Epithelial cell of prostate (primary cell): ENCODE measurements at places on chromosomes 3 and 15.
A peak's percentile ranks its signal among the peaks of the same experiment; 100 is the strongest.

DNA sequence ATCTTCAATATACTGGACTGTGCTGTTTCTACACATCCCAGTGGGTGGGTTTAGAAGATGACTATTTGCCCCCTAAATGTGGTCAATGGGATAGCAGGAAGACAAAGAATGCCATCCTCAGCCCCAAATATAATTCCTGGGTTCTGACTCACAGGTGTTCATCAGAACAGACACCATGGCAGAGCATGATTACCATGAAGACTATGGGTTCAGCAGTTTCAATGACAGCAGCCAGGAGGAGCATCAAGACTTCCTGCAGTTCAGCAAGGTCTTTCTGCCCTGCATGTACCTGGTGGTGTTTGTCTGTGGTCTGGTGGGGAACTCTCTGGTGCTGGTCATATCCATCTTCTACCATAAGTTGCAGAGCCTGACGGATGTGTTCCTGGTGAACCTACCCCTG is 3.0 kb downstream of the CXCR6 start:
- DNase-seq = no peak

DNA sequence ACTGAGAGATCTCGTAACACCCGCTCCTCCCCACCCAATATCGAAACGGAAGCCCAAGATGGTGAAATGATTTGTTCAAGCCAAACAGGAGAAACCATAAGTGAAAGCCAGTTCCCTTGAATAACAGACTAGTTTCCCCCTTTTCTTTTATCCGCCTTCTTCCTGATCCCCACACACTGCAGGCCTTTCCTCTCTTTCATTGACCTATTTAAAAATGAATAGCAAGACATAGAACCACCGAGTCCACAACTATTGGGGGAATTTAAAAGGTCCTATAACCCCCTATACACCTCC is 382 bp upstream of the COX17 start:
- DNase-seq = no peak

- peak; percentile 85 for DNase-seq
These were observed 188.3 kb downstream of the APBA2 start for GRCh38 chr15:29074045-29074444.

DNA sequence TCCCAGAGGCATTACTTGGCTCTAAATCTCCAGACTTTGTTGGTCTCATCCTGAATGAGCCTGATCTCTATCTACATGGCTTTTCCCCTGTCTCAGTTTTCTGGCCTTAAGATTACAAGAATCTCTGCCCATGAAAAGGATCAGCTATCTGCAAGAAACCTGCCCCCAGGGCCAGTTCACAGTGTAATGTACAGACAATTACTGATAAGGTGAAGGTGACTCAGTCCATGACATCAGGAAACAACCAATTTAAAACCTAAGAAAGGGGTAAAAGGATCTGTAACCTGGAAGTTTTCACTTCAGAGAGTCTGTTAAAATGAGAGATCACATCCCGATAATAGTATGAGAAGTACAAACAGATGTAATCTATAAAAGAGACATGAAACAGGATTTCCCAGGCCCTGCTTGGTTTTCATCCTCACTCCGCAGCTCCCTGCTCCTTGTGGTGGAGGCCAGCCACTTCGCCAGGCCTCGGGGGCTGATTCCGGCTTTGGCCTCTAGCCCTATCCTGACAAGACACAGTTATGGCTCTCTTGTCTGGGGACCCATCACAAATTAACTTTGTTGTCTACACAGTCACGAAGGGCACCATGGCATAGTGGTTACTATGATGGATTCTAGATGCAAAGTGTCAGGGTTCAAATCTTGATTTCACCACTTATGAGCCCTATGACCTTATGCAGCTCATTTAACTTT is 136.9 kb downstream of the THSD4 start:
- DNase-seq = no peak

- no peak for DNase-seq
These were observed 23.7 kb downstream of the CYP11A1 start for GRCh38 chr15:74343797-74344127.

DNA sequence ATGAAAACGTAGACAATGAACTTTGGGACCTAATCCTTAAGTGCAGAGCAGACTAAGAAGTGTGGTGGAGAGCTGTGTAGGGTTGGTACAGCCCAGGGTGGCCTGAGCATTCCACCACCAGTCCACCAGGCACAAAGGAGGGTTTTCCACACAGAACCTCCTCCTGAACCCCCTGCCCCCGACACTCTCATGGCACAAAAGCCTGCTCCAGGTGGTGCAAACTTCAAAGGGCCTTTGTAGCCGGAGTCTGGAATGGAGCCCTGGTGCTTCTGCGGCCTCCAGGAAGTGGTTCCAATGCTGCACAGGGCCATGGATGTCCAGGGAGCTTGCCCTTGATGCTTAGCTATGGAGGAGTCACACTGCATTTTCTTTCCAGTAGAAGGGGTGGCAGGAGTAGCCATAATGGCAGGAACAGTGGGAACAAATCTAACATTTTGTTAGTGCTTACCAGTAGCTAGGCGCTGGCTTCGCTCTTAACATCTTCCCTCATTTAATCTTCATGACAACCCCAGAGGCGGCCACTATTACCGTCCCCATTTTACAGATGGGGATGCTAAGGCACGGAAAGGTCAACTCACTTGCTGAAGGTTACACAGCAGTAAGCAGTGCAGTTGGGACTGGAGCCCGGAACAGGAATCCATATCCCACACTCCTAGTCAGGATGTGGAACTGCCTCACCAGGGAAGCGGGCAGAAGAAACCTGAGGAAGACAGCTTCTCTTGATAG is 68.6 kb downstream of the LRIG1 start:
- no peak for DNase-seq

GRCh38 chr3:71235846-71236245 is 347.7 kb downstream of the FOXP1 start:
- no peak for DNase-seq

- no peak for DNase-seq
These were observed 310.7 kb downstream of the DIPK2A start for GRCh38 chr3:144282313-144282712.

GRCh38 chr3:81886081-81886480 is 124.6 kb upstream of the GBE1 start:
- DNase-seq = no peak

GRCh38 chr3:29940759-29941323 is 660.0 kb downstream of the RBMS3 start:
- DNase-seq = no peak

- no peak for DNase-seq
These were observed 30.6 kb upstream of the ZSCAN2 start for GRCh38 chr15:84570164-84570735.

DNA sequence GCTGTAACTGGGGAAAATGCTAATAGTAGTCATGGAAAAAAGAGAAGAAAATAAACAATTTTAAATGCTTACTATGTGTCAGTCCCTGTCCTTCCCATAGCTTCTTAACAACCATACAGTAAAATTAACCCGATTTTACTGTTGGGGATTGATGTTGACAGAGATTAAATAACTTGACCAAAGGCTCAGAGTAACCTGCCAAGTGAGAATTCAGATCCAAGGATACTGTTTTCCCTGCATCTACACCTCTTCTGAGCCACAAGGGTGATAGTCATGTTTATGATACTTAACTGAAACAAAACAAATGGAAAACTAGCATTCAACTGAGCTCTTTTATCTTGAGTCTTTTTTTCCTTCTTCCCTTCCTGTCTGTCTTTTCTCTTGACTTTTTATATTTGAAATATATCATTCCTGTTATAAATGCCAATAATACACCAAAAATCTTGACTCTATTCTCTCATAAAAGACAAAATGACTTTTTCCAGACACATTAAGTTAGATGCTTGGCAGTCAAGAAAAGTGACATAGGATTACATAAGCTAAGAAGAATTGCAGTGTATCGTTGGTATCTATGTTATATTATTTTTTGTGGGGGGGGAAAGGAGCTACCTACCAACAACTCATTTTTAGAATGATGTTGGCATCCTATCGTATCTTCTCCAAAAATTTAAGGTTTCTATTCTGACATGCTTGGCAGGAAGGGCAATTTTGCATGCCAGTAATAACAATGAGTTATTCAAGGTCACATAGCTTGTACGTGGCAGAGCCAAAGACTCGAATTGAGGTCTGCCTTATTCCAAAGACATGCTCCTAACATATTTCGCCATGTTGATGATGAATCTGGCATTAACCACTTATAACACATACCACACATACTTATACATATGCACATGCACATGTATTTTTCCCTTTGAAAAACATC is 306.6 kb upstream of the KCNH8 start:
- no peak for DNase-seq

DNA sequence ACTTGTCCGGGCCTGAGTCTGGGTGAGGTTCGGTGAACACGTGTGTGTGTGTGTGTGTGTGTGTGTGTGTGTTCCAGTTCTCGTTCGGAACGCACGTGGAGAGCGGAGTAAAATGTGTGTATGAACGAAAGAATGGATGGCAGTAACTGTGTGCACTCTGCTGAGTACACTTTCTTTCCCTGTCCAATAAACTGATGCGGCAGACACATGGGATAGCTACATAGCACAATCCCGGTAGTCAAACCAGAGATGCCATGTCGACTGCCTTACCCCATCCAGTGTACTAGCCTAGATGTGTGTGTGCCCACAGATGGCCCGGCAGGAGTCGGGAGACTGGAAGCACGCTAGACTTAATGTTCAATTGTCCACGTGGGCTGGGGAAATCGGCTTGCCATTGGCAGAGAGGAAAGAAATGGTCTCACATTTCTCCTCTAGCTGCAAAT is 507 bp upstream of the GOLIM4 start:
- no peak for DNase-seq

- DNase-seq = no peak
These were observed 23.0 kb downstream of the HES1 start for GRCh38 chr3:194158942-194159439.

GRCh38 chr3:68706096-68706495 is 226.3 kb downstream of the TAFA4 start:
- no peak for DNase-seq

GRCh38 chr3:120429921-120430361 is 20.9 kb downstream of the FSTL1 start:
- DNase-seq = no peak

DNA sequence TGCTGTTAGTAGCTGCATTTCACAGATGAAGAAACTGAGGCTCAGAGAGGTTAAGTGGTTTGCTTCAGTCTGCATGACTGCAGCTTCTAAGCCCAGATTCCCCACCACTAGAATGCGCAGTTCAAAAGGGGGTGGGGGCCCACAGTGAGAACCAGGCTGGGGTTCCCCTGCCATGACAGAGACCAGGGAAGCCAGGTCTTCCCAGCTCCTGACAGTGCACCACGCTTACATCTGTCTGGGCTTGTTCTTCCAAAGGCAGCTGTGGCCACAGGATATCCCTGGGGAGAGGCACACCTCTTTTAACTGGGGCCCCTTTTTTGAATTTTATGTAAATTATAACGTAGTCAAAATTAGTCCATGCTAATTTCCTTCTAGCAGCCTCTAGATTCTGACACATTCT is 5.3 kb downstream of the PLEKHO2 start:
- DNase-seq = no peak

GRCh38 chr3:180678231-180678630 is 1.1 kb downstream of the CCDC39 start:
- no peak for DNase-seq

GRCh38 chr15:69693059-69693458 is 240.4 kb downstream of the RPLP1 start:
- no peak for DNase-seq

- DNase-seq = no peak
These were observed 148.7 kb downstream of the SI start for GRCh38 chr3:164929642-164930041.

DNA sequence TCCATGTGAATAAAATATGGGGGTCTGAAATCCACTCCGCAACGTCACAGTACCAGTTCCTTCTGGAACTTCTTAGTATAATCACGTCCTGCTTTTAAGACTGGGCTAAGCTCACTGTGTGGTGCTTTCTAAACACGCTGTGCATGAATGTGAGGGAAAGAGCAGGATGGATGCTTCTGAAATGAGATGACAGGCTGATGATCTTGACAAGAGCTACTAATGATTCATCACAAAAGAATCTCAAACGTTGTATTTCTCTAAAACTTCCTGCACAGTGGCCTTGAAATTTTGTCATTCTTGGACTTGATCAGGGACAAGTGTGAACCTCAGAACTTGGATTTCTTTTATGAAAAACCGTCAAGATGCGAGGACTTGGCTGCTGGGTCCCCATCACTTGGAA is 221.4 kb downstream of the CADPS start:
- DNase-seq = no peak

DNA sequence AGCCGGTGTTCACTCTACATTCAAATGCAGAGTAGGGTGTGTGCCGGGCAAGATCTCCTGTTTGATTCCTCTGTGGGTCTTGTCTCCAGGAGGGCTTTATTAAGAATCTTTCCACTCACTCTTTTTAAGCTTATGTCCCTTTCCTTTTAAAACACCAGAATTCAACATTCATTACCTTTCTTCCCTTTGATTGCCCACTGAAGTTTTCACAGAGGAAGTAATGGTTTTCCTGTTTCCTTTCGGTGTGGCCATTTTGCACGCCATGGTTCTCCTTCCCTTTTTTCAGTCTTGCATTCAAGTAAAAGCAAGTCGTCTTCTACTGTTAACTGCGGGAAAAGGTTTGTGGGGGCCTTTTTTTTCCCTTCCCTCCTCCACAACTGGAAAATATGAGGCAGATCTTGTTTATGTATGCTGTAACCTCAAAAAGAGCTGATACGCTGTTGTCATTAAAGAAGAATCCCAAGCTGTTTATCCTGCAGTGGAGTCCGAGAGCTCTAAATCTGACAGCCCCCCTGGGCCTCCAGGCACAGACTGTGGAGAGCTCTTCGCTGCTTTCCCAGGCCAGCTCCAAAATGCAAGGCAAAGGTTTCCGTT is 40.5 kb downstream of the FILIP1L start:
- no peak for DNase-seq

- no peak for DNase-seq
These were observed 56.5 kb upstream of the FNDC3B start for GRCh38 chr3:171982828-171983227.

- DNase-seq = no peak
These were observed at the start of gene LRRC2 for GRCh38 chr3:46566040-46566641. Gene LRRC2, minus strand, starts transcription at chr3:46566302. Its CDS starts 14,711 bp downstream, at chr3:46551591.

DNA sequence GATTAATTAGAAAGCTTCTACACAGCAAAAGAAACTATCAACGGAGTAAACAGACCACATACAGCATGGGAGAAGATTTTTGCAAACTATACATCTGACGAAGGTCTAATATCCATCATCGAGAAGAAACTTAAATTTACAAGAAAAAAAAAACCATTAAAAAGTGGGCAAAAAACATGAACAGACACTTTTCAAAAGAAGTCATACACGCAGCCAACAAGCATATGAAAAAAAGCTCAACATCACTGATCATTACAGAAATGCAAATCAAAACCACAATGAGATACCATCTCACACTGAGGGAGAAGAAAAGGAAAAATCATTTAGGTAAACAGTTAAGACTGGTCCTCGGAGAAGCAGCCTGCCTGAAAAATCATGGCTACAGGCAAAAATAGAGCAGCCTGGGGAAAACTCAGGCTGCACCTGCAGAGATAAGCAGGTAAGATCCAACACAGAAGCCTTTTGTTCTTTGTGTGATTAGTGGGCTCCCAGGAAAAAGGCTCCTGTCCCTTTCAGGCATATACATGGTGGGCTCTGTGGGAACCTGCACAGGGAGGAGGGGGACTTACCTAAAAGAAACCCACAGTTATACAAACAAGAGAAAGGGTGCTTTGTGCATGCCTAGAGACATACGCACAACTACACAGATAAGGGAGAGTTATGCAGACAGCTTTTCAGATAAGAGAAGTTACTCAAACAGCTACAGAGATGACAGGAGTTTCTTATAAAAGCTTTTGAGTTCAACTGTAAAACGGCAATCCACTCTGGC is 49.3 kb downstream of the C3orf70 start:
- no peak for DNase-seq
